Renal pelvis (tissue), 12 donors: ENCODE measurements at places on chromosomes 3 and 15. TPM values are rescaled to one million over a fixed set of nuclear protein-coding genes. Genes with fewer than 3 reads are reported as not detected.

SLC9C1 gene
- polyA plus RNA-seq, result 0.48 TPM

MAPK6 gene
- 37.2 TPM for polyA plus RNA-seq

SCAANT1 gene
- 2.3 TPM for polyA plus RNA-seq

AMIGO3 gene
- polyA plus RNA-seq, result 2.5 TPM

SLC6A1 gene
- polyA plus RNA-seq, result 1.2 TPM

FBN1 gene
- polyA plus RNA-seq, result 83.0 TPM

XCR1 gene
- 0.14 TPM for polyA plus RNA-seq

NDN gene
- 83.9 TPM for polyA plus RNA-seq

ISLR2 gene
- 0.88 TPM for polyA plus RNA-seq

SI gene
- polyA plus RNA-seq, result 0.05 TPM

SPATA12 gene
- 0.17 TPM for polyA plus RNA-seq

SLCO3A1 gene
- 12.2 TPM for polyA plus RNA-seq
